ENCODE measurements at places on chromosomes 3 and 15. TPM values are rescaled to one million over a fixed set of nuclear protein-coding genes. Genes with fewer than 3 reads are reported as not detected.

GOLGA8S gene
- 0.01 TPM for polyA plus RNA-seq

NR2E3 gene
- 0.18 TPM for polyA plus RNA-seq

- no peak for DNase-seq
Observed at GRCh38 chr15:88748081-88748480, 55.2 kb upstream of the ACAN start.

DNAJA4 gene
- polyA plus RNA-seq, result 5.7 TPM

- DNase-seq, result no peak
Observed at GRCh38 chr15:38867556-38867955, 302.9 kb upstream of the RASGRP1 start.

OXSM gene
- 17.8 TPM for polyA plus RNA-seq

PLCH1 gene
- polyA plus RNA-seq, result 0.02 TPM

DNA sequence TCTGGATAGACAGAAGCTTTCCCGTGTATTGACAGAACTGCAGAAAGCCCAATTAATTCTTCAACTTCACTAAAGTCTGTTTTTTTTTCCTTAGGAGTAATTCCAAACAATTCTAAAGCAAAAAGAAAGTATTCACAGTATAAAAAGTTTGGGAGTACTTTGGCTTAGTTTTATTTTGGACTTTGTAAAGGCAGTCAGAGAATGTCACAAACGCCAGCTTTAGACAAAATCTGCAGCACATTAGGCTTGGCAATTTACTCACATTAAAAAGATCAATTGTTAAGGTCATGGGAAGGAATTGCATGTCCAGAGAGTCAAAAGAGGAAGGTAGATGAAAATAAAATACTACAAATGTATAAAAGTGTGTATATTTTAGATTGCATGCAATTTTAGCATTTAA is 47.5 kb upstream of the GBE1 start:
- DNase-seq, result no peak

DNA sequence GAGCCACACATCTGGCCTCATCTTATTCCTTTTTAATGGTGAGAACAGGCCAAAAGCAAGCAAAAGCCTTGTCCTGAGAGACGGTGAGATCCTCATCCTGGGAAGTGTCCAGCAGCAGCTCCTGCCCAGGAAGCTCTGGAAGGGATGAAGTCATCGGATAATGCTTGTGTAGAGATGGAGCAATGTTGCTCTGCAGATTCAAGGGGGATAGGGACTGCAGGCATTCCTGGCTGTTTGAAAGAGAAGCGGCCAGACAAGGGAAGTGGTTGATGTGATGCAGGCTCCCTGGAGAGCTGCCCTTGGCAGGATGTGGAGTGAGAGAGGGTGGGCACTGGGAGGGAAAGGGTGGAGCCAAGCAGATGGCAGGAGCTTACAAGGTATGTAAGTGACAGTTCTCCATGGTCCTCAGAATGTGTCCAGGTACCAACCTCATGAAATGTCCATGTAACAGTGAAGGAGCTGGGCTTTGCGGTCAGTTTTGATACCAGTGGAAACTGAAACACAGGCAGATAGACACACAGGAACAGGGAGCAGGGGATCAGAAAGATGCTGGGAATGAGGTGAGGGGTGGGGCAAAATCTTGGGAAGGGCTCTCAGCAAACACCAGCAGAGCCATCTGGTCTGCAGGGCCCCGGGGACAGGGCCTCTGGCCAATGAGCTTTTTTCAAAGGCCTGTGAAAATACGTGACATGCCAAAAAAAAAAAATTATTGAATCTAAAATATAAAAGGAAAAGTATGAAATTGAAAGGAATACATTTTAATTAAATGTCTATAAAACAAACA is 32.2 kb upstream of the LACTB start:
- no peak for DNase-seq

GRCh38 chr15:63163217-63163616 is 5.9 kb upstream of the RPS27L start:
- DNase-seq, result no peak

SCG5 gene
- polyA plus RNA-seq, result 29.2 TPM

DNA sequence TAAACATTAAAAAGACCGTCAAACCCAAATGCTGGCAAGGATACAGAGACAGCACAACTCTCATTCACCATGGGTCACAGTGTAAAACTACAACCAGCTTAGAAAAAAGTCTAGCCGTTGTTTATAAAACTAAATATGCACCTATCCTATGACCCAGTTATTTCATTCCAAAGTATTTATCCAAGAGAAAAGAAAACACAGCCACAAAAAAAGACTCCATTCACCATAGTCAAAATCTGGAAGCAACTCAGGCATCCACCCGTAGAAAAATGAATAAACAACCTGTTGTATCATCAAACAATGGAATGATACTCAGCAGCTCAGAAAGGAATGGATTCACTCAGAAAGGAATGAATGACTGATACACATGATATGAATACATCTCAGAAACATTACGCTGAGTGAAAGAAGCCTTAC is 28.6 kb downstream of the PLD1 start:
- DNase-seq, result no peak

- no peak for DNase-seq
Observed at GRCh38 chr3:178112134-178112533, 424.1 kb upstream of the KCNMB2 start.

CYP11A1 gene
- polyA plus RNA-seq, result not detected

DNA sequence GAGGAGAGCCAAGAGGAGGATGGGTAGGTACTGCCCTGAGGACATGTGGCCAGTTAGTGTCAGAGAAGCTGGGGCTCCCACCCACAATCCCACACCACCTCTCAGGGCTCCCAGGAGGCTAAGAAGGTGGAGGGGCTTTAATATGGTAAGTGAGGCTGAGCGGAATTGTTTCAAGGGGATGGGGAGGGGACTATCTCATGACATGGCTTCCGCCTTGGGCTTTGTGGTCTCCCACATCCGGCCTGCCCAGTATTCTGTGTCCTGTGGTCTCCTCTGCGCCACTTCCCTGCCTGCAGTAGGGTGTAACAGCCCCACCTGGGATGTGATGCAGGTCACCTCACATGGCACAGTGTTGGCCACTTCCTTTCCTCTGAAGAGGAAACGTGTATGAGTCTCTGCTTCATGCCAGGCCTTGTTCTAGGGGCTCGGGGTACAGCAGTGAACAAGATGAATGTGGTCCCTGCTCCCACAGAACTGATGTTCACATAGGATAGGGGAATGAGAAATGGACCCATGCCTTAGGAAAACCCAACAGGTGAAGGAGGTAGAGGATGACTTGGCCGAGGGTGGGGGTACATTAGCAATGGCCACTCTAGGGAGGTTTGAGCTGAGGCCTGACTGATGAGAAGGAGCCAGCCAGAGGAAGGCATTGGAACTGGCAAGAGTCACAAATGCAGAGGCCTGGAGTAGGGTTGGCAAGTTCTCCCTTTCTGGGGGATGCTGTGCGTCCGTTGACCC is 3.2 kb downstream of the NEIL1 start:
- DNase-seq, result no peak

NEK10 gene
- polyA plus RNA-seq, result 0.98 TPM

DNA sequence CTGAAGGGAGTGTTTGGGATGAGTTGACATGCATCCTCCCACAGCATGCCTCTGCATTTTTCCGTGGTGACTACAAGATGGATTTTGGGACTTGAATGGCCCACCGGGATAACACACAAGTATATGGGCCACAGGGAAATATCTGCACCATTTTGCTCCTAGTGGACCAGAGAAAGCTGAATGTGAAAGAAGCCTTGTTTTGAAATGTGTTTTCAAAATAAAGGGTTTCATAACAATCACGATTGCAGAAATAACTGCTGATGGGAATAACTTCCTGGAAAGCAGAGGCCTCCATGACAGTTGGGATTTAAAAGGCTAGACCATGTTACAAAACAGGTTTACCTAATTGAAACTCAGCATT is 77.5 kb upstream of the PRR23C start:
- no peak for DNase-seq

GRCh38 chr3:143821862-143822261 is 26.4 kb downstream of the SLC9A9 start:
- DNase-seq, result no peak

GRCh38 chr3:79521221-79521848 is 246.5 kb downstream of the ROBO1 start:
- DNase-seq, result no peak

DNA sequence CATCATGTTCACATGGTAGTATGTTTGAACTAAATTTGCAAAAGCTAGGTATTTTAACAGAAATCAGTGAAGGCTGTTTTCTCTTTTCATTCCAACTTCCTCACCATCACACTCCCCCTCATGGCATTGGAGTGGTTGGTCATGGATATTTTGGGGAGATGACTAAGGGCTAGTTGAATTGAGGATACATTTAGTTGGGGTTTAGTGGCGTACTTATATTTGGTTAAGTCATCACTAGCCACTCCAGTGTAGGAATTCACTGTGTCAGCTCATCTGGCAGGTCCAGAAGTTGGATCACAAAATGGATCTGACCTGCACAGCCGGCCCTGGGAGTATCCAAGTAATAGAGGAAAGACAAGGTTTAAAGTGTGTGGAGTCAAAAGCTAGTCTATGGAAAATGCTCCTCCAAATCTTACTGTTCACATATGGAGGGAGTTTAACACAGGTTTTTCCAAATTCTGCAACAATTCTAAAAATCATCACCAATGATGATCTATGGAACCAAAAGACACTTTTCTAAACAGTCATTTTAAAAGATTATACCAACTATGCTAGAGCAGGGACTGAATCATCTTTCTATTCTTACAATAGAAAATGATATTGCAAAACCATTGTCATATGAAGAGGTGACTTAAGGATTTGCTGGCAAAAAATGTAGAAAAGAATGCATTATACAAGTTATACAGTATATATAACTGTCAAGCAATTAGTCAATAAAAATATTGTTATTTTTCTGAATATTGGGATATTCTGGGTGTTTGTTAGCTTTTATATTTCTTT is 247.8 kb upstream of the PEX5L start:
- DNase-seq, result no peak

DNA sequence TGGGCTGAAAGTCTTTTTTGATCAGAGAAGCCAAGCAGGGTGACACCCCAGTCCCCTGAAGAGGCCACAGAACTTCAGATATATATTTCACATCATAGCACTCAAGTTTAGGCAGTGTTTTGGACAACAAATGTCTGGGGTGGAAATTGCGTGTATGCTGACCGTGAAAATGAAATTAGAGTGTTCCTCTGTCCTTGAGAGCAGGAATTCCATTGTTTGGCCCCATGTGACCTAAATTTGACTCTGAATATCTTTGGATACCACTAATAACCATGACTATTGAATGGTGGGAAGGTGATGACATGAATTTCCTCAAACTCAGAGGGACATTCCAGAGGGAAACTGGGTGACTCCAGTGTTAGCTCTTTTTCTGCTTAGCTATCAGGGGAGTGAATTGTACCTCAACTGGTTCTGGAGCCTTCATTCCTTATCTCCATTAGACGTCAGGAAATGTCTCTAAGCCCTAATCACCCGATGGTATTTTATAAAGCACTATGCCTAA is 263.5 kb upstream of the RASGRP1 start:
- no peak for DNase-seq

GRCh38 chr3:97927704-97928103 is 44.5 kb downstream of the RIOX2 start:
- no peak for DNase-seq

GRCh38 chr15:71599418-71600151 is 210.8 kb upstream of the NR2E3 start:
- no peak for DNase-seq

RBP2 gene
- polyA plus RNA-seq, result not detected

DNA sequence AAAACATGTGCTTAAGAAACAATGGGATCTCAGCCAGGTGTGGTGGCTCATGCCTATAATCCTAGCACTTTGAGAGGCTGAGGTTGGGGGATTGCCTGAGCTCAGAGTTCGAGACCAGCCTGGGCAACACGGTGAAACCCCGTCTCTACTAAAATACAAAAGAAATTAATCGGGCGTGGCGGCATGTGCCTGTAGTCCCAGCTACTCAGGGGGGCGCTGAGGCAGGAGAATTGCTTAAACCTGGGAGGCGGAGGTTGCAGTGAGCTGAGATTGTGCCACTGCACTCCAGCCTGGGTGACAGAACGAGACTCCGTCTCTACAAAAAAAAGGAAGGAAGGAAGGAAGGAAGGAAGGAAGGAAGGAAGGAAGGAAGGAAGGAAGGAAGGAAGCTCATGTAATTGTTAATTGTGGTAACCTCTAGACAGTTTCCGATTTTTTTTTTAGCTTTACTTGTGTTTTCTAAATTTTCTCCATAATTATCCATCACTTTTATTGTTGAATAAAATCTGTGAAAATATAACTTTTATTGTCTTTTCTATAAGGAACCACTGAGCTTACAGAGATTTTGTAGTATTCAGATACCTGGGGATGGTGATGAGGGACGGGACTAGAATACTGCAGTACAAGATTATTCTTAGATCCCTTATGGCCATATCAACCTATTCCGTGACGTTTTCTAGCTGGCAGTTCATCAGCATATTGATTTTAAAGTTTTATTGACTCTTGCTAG is 506.9 kb downstream of the NR2F2 start:
- no peak for DNase-seq

- DNase-seq, result no peak
Observed at GRCh38 chr3:175015056-175015635, 156.0 kb downstream of the NAALADL2 start.

GRCh38 chr15:69906256-69907185 is 191.2 kb downstream of the TLE3 start:
- no peak for DNase-seq

DNA sequence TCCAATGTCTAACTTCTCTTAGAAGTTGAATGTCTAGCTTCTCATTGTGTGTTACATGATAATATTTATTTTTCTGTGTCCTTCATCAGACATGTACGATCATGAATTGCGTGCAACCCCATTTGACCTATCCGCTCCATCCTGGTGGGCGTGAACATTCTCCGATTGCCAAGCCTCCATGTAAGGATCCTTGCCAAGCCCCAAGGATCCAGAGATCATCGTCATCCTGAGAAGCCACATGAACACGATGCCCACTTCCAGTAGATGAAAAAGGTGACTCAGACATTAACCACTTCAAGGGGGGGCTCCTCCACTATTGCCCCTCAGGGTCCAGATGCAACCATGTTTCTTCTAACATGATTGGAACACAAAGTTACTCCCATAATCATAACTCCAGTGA is 25.5 kb upstream of the KNG1 start:
- peak; percentile 15 for DNase-seq

GRCh38 chr15:41323611-41324010 is 8.8 kb downstream of the OIP5 start:
- DNase-seq, result no peak

DNA sequence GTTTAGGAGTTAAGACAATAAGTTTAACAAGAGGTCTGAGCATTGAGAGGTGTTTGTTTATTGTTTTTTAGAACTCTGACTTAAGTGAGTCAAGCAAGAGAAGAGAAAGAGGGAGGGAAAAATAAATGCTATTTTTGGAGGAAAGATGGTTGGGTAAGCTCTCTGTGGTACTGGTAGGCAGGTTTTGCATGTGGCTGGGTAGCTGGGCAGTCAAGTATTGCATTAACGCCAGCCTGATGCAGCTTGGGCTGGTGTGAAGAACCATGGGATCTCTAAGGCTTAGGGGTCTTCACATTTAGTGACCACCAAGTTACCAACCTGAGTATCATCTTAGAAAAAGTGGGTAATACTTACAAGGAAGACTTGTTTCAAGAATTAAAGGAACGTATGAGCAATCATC is 534.5 kb upstream of the SEMA6D start:
- DNase-seq, result no peak

DNA sequence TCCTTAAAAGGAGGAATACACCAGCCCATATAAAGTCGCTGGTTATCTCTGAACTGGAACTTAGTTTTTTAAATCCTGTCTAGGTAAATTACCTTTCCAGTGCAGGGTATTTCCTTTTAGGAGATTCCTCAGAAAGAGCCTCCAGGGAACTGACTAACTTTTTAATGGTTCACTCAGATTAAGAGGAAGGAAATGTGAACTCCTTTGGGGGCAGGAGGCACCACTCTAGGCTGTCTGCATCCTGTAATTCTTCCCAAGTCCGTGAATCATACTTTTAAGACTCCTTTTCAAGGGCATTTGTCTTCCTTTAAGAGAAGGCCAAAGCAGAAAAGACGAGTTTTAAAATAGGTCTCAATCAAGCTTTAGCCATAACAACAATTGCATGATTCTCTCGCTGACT is 871.2 kb upstream of the NR2F2 start:
- no peak for DNase-seq

Measured in keratinocyte (primary cell).